ENCODE measurements at places on chromosomes 7 and 10. TPM values are rescaled to one million over a fixed set of nuclear protein-coding genes. Genes with fewer than 3 reads are reported as not detected.

DNA sequence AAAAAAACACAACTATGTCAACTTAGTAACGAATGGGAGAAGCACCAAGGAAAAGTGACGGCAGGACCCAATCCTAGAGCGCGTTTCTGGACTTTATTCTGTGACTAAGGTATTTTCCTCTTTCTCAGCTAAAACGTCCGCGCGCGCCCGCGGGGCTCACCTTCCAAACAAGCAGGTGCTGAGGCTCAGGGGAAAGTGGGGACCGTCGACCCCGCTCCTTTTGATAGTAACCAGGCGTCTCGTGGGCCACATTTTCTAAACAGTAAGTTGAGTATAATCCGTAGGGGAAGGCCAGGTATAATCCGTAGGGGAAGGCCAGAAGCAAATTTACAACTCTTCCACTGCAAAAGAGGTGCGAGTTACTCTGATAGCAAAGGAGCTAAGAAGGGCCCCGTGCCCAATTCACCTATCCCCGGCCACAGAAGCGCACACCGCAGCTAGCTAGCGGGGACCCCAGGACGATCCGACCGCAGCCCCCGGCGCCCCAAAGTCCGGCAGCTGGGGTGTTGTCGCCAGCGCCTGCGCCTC lies 743 bp downstream of the MKI67 start:
- no peak for DNase-seq

PLPP4 gene
- 44.1 TPM for total RNA-seq

DNA sequence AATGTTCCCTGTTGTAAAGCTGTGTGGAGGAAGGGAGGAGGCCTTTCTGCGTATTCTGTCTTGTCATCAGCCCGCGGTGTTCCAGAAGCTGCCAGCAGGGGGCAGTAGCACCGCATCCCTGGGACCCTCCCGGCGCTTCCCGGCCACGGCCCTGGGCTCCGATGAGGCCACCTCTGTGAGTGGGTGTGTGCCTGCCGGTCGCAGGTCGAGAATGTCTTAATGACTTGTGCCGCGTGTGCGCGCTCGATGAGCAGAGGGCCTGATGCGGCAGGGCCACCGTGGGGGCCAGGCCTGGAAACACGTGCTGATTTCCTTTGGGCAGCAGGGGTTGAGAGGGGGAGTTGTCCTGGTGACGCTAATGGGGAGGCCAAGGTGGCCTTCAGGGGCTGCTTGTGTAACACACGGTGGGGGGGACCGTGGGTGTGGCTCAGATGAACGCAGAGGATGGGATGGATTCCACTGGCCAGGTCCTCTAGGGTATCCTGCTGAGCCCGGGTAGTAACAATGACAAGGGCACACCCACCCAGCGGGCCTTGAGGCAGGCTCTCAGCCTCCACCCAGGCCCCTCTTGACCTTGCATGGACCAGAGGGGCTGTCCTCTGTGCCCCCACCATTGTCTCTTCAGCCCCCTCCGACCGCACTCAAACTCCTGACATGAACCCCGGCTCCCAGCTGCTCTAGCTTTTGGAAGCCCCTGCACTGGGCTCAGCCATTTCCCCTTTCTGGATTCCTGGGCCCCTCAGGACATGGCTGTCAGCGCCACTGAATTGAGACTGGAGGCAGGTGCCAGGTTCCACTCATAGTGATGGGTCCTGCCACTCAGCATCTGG lies 135.9 kb upstream of the PODXL start:
- DNase-seq = peak; percentile 5

DNA sequence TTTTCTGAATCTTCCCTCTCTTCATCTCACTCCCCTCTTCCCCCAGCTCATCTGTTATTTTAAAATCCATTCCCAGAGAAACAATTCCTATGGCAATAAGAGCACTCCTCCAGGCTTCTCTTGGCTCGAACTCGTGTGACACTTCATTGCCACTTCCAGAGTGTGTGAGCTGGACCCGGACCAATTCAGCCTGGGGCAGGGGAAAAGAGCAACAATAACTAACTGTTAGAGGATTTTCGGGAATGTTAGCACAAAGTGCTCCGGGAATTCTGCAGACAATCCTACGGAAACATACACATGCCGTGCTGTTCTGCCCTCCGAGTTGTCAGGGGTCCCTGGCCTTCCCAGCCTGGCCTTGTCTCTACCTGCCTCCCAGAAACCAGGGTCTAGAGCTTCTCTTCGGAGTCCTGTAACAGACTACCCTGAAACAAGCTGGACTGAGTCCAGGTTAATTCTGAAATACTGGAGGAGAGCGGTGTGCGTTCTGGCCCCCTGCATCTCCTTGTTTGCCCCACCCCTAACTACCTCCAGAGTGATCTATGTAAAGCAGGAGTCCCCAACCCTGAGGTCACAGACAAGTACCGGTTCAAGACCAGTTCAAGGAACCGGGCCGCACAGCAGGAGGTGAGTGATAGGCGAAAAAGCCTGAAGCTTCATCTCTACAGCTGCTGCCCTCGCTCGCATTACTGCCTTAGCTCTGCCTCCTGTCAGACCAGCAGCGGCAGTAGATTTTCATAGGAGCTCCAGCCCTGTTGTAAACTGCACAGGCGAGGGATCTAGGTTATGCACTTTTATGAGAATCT lies 11.3 kb downstream of the COL26A1 start:
- DNase-seq = no peak

GRCh38 chr7:158815083-158815799 lies 14.1 kb downstream of the ESYT2 start:
- peak; percentile 55 for DNase-seq

DNA sequence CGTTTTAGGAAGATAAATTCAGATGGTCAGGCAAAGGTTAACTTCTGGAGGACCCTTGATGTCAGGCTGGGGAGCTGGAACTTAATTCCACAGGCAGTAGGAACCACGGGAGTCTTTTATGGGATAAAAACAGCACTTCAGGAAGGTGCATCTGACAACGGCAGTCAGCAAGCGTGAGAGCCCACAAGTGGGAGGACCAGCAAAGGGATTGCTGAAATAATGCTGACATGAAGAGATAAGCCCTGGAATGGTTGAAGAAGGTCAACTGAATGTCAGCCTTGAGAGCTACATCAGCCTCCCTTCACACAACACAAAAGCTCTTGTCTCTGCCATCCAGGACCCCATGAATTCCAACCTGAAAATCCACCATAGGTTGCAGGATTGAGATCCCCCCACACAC lies 138.8 kb downstream of the SORCS1 start:
- no peak for DNase-seq

DNA sequence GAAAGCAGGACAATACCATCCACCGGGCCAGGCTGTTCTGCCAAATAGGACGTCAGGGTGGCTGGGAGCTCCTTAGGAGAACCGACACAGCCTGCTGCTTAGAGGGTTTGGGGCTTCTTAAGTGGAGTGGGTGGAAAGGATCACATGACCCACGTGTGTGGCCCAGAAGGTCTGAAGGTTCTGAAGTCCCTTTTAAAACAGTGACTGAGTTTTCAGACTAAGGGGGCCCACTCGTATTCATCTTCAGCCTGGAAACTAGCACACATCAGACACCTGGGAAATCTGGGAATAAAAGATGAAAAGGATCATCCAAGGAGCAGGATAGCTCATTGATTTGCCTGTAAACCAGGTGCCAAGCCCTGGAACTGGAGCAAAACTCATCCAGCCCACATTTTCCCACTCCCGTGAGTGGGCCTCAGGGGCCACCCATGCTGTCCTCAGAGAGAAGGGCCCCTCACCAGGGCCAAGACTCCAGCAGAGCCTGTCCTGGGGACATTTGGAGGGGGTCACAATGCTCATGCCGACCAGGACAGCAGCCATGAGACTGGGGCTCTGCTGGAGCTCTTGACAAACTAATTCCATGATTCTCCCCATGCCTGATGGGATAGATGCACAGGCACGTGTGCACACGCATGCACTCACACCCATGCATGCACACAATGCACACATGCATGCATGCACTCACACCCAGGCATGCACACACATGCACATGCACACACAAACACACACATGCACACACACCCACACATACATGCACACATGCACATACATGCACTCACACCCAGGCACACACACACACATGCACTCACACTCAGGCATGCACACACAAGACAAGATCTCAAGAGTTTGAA lies 168.8 kb upstream of the PPP2R2D start:
- DNase-seq = no peak

DNA sequence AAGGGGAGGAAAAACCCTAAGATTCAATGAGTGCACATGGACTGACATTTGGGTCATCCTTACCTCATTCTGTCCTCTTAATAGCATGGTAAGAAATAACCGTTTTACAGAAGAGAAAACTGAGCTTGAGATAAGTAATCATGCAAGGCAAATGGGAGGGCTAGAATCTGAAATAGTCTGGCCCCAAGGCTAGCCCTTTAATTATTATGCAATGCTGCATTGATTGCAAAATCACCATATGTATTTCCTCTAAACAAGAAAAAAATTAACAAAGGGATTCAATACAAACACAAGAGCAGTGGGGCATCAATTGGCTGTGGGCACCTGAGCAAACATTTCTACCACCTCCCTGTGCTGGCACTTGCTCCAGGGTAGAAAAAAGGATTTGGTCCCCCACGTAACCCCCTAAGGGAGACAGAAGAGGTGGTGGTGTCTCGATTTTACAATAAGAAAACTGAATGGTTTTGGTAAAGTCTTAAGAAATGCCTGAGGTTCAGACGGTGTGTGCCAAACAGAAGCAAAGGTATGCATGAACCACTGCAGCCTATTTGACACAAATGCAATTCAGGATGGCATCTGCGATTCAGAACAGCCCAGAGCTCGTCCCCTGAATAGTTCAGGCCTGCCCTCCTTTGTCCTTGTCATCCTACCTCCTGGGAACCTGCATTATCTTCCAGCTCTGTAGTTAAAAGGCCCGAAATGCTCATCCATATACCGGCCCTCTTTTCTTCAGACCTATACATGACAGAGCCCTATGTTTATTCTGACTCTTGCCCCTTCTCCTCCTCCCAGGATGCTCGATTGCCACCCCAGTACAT lies 23.6 kb downstream of the PIP4K2A start:
- DNase-seq = no peak

Measured in astrocyte (in vitro differentiated cells and primary cell).